ENCODE measurements at places on chromosomes 7 and 10.

GRCh38 chr10:122130474-122131110 is 140.5 kb upstream of the BTBD16 start:
- DNase-seq: no peak

DNA sequence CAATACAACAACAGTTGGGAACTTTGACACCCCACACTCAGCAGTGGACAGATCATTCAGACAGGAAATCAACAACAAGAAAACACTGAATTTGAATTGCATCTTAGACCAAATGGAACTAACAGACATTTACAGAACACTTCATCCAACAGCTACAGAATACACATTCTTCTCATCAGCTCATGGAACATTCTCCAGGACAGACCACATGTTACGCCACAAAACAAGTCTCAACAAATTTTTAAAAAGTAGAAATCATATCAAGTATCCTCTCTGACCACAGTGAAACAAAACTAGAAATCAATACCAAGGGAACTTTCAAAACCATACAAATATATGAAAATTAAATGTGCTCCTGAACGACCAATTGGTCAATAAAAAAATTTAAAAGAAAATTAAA is 212.3 kb downstream of the DNAJC1 start:
- no peak for DNase-seq

GRCh38 chr10:130459851-130460490 is 323.8 kb downstream of the GLRX3 start:
- no peak for DNase-seq

DNA sequence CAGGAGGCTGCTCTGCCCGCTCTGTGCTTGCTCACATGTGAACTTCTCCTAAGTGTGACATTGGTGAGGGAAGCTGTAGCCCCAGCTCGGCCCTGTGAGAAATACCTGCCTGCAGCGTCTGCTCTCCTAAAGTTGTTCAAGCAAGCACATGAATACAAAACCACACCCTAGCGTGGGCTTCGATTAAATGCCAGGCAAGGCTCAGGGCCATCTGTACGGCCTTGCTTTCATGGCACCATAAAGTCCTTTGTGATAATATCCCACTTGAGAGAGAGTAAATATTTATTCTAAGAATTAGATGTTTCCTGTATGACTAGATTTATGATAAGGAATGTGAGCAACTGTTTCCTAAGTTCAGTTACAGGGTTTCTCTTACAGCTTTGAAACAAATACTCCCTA is 262.8 kb upstream of the KLF14 start:
- peak; percentile 54 for DNase-seq

GRCh38 chr10:118392761-118393160 is 50.6 kb upstream of the FAM204A start:
- DNase-seq: no peak

- DNase-seq: no peak
These were observed 37.4 kb upstream of the EEPD1 start for GRCh38 chr7:36115448-36116321.

DNA sequence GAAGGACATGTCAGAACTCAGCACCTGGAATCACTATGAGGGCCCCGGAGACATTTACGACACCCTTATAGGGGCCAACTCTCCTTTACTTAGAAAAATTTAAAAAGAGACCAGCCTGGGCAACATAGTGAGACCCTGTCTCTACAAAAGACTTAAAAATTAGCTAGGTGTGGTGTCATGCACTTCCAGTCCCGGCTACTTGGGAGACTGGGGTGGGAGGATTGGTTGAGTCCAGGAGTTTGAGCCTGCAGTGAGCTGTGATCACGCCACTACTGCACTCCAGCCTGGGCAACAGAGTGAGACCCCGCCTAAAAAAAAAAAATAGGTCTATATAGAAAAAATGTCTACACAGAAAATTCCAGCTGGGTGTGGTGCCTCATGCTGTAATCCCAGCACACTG is 7.5 kb upstream of the CYTH3 start:
- DNase-seq: no peak

GRCh38 chr7:78090616-78091015 is 292.0 kb downstream of the PHTF2 start:
- DNase-seq: no peak

DNA sequence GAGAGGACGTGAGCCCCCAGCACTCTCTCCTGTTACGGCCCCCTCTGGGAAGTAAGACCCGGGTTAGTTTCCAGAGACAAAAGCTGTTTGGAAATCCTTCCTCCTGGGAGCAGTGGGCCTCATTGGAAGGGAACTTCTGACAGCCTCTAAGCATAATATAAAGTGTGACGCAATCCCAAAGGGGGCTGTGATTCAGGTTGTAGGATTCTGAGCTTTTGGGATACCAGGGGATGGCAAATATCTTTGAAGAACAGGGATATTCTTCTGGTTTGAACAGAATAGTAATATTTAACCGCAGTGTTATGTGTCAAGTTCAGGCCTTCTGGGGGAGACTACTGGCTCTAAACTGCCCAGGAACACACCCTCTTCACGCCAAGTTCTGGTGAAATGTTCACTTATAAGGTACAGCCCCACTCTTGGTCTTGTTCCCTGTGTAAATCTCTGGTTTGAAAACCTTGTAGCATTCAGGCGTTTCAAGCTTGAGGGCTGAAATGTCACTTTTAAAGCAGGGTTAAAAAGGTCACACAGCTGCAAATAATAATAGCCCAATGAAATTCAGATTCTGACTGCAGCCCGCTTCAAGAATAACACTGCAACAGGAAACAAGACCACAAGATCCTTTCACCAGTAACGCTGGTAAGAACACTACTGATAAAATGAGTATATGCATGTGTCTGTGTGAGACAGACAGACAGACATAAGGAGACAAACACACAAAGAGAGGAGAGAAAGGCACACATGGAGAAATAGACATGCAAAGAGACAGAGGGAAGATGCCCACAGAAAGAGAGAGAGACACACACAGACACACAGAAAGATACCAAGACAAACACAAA is 69.0 kb downstream of the CREB5 start:
- DNase-seq: no peak

DNA sequence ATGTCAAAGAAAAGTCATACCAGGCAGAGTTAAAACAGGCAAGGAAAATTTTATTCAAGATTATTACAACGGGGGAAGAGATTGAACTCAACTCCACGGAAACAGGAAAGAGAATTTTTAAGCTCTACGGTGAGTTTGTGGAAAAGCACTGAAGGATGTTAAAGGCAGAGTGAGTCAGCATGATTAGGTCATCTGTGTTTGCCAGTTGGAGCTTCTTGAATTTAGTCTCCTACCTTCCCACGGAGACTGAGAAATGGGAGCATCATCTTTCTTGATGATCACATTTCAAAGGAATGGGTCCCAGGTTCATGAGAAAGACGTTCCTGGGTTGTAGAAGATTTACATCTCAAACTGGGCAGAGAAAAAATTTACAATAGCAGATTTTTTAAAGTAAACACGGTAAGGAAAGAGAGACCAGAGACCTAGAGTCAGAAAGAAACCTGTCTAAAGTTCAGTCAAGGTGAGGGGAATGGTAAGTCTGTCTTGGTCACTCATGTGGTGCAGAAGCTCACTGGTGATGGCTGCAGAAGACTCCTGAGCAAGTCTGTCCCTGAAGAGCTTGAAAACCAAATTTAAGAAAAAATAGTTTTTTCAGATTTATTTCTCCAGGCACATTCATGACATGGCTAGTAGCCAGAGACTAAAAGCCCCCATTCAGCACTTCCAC is 516.9 kb upstream of the LRRN3 start:
- DNase-seq: no peak

GRCh38 chr10:1670541-1671365 is 66.6 kb downstream of the ADARB2 start:
- DNase-seq: no peak

GRCh38 chr7:21580073-21580521 is 37.3 kb downstream of the DNAH11 start:
- no peak for DNase-seq

DNA sequence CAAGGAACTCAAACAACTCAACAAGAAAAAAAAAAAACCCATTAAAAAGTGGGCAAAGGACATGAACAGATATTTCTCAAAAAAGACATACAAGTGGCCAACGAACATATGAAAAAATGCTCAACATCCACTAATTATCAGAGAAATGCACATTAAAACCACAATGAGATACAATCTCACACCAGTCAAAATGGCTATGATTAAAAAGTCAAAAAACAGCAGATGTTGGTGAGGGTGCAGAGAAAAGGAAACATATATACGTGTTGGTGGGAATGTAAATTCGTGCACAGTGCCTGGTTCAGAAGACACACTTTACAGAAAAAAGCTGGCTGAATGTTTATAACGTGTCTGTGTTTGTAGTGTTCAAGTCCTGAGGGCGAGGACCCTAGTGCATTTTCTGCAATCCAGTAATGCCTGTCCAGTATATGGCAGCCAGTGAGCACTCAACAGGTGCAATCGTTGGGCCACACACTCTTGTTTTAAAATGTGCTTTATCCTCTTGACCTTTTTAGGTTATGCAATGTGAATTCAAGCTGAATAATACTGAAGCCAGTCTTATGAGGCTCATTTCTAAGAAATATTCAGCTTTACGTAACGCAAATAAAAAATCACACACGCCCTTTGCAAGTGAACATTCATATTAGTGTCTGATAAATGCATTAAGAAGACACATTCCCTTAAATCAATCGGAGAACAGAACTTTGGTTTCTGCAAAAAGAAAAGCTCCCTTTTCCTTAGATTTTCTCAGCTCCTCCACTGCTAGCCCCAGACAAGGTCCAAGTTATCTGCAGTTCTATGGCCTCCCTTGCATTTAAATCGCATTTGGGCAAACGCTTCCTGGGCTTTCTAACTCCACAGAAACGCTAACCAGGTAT is 813 bp upstream of the MTURN start:
- no peak for DNase-seq

DNA sequence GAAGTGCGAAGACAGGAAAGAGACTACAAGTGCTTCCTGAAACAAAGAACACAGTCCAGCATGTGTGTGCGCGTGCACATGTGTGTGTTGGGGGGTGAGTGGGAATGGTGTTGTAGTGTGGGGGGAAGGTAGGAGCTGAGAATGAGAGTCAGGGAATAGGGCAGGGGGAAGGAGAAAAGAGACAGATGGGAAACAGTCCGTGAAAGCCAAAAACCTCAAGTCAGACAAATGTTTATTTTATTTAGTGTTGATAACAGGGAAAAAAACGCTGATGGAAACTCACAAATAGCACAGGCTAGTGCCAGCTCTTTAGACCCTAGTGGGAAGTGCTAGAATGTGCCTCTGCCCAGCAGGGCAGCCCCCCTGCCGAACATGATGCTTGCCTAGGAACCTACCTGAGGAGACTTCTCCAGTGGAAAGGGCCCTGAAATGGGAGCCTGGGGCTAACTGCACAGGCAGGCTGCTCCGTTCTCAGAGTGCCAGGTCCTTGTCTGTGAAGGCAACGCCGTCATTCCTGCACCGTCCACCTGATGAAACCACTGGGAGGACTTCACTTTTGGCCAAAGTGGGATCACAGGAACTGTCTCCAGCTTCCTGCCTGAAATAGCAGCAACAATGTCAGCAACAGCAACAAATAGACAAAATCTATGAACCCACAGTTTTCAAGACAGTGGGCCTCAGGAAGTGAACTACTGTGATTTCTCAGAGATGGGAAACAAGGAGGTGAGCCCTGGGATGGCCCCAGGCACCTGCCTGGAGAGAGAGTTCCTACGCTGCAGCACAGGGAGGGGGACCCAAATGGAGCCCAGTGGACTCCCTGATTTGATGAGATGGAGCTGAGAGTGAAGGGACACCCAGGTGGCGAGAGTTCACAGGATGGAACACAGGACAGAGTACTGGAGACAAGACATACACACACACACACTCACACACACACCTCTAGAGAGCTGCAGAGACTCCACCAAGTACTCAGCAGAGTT is 379.7 kb downstream of the RPS24 start:
- DNase-seq: no peak

DNA sequence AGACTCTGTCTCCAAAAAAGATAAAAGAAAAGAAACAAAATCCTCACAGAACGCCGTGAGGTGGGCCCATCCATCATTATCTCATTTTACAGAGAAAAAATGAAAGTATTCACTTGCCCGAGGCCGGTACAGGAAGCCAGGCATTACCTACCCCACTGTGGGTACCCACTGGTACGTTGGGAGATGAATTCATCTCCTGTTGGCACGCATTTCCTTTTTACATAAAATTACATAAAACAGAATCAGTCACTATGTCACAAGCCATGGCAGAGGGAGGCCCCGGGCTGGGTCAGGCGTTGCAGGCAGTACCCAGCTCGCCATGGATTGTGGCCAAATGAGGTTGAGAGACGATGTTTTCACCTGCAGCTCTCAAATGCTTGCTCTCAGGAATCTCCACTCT is 38.6 kb upstream of the TNRC18 start:
- no peak for DNase-seq

GRCh38 chr7:16940776-16941175 is 59.0 kb upstream of the AGR3 start:
- DNase-seq: no peak

DNA sequence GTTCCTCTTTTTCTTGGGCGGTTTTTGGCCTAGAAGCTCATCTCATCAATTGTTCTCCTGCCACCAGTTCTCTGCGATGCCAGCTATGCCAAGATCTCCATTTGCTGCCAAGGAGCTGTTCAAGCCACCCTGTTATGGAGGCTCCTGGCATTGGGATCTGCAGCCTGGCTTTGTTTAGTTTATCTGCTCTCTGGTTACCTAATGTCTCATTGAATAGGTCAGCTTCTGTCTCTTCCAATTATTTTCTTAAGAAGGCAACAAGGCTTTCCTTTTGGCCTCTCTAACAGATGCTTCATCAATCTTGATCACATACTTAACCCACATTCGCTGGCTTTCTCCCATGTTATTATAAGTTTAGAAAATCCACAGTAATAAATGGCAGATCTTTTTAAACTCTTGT is 20.6 kb upstream of the SDK1 start:
- DNase-seq: peak; percentile 22

- no peak for DNase-seq
These were observed 144.1 kb downstream of the NOC3L start for GRCh38 chr10:94218493-94219183.

DNA sequence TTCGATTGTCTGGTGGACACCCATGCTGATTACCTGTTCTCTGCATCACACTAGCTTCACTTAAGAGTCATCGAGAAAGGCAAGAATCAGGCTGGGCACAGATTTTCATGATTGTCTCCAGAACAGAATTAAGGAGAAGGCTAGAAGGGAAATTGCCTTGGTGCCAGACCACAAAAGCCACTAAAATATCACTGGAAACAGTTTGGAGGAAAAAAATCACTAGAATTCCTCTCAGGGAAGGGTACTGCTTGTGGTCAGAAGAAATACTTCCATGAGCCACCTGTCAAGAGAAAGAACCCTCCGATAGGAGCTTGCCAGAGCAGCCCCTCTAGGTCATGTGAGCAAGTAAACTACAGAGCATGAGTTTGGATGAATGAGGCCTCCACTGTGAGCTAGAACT is 269.3 kb upstream of the TEX47 start:
- DNase-seq: no peak

DNA sequence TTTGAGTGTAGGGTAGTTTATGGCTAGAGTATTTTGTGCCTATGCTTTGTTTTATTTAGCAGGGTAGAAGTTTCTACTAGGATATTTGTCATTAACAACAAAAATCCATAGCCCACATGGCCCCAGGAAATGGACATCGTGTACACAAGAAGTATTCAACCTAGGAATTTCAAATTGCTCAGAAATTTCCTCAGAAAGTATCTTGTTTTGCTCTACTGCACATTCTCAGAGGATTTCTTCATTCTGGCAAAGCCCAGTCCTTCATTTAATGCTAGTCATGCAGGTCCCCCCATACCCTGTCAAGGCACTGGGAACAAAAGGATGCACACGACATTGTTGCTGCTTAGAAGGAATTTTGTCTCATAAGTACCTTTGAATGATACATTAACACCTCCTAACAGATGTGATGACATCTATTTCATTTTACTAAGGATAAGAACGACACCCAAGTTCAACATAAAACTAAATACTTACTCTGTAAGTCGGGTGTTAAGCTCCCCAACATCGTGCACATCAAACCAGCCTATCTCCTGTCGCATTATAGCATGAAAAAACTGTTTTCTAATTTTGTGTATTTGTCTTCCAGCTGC is 34.3 kb downstream of the ABCB1 start:
- no peak for DNase-seq
